ENCODE measurements at places on chromosomes 6 and 20.

GRCh38 chr20:944774-945410, 28.8 kb upstream of the ANGPT4 start:
- no peak for DNase-seq

- no peak for DNase-seq
Observed at GRCh38 chr20:2165871-2166270, 64.2 kb downstream of the STK35 start.

- DNase-seq: no peak
Observed at GRCh38 chr20:4151342-4151741, 136.0 kb upstream of the RNF24 start.

DNA sequence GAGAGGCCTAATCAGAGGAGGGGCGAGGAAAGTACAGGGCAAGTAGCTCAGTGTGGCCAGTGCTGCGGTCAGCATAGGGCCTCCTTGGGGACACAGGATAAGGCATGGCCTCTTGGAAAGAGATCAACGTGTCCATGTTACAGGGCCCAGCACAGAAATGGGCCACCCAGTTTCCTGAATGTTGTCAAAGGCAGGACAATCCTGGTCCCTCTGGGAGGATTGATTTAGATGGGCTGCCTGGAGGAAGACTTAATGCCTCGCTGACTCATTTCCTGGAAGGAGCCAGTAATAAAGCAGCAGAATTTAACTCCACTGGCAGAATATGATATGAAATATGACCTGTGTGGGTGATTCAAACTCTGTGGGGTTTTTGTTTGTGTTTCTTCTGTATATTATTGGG, 16.6 kb downstream of the DDO start:
- no peak for DNase-seq

DNA sequence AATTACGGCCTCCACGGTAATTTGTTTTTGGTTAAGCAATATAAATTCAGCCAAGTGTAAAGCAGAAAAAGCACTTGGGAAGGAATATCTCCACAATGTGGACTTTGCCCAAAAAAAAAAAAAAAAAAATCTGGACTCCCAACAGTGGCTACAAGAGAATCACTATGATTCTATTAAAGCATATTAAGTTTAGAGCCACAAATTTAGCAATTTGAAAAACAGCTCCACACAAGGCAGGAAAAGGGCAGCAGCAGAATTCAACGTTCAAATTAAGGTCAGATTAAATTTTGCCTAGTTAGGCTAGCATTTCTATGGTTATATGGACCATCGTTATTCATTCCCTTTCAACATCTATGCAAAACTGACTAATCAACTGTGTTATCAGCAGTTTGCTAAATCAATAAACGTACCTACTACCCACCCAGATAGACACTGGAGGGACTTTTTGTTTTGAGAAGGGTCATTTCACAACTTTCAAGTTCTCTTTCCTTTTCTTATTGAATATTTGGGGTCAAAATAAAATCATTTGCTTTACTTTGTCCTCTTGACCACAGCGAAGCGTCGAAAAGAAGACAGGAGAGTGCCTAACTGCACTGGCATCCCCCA, 1.0 kb downstream of the MCM9 start:
- no peak for DNase-seq

- no peak for DNase-seq
Observed at GRCh38 chr20:20020908-20021307, 3.7 kb downstream of the NAA20 start.

- DNase-seq: peak; percentile 37
Observed at GRCh38 chr6:123415844-123416468, 220.8 kb downstream of the TRDN start.

DNA sequence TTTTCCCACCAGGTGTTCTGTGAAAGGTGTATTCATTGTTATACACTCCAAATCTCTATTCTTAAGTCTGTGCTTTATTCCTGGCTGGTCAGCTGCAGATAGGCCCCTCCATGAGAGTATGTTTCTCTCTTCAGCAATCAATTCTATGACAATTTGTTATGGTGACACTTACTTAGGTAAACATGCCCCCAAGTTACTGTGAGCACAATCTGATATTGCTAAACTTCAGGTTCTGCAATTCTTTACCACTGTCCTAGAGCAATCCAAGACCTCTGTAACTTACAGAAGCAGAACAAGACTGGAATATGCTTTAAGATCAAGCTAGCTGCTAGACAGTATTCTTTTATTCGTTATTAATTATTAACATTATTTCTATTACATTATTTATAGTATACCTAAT, 391.9 kb downstream of the FRK start:
- DNase-seq: no peak

DNA sequence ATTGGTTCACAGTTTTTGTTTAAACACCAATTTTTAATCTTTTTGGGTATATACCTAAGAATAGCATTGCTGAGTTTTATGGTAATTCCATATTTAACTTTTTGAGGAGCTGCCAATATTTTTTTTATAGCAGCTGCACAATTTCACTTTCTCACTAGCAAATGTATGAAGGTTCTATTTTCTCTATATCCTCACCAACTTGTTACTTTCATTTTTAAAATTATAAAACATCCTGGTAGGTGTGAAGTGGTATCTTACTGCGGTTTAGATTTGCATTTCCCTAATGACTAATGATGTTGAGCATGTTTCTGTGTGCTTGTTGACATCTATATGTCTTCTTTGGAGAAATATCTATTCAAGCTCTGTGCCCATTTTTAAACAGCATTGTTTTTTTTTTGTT, 452.1 kb downstream of the GRIK2 start:
- no peak for DNase-seq

- no peak for DNase-seq
Observed at GRCh38 chr20:41100001-41100480, 37.3 kb upstream of the PLCG1 start.

DNA sequence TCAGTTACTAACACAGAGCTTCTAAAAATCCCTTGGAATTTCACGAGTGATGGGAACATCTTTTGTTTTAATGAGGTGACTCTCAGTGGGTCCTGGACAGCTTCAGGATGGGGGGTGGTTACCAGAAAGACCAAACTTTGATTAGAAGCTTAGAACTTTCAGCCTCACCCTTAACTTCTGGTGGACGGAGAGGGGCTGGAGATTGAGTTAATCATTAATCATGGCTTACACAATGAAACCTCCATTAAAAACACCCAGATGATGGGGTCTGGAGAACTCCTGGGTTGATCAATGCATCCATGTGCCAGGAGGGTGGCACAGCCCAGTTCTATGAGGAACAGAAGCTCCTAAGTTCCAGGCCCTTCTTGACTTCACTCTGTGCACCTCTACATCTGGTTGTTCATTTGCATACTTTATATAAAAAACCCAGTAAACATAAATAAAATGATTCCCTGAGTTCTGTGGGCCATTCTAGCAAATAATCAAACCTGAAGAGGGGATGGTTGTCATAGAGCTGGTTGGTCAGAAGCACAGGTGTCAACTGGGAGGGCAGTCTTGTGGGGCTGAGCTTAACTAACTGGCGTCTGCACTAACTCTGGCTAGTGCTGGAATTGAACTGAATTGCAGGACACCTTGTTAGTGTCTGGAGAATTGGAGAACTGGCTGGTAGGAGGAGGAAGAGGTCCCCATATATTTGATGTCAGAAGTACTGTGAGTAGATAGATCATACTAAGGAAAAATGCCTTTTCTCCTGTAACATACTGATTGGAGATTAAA, 10.3 kb downstream of the RMND1 start:
- DNase-seq: no peak

All from inflammatory macrophage (primary cell).